Chondrocyte (in vitro differentiated cells): ENCODE measurements at places on chromosomes 6 and 20.

GRCh38 chr6:91288741-91289140, 701.9 kb upstream of the MAP3K7 start:
- no peak for DNase-seq

- DNase-seq, result no peak
Observed at GRCh38 chr6:43268355-43268700, 25.0 kb downstream of the TTBK1 start.

DNA sequence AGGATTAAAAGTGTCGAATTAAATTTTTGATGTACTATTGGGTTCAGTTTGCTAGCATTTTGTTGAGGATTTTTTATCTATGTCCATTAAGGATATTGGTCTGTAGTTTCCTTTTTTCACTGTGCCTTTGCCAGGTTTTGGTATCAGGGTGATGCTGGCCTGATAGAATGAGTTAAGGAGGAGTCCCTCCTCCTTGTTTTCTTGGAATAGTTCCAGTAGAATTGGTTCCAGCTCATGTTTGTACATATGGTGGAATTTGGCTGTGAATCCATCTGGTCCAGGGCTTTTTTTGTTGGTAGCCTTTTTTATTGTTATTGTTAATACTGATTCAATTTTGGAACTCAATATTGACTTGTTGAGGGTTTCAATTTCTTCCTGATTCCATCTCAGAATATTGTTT, 141.8 kb downstream of the SIM1 start:
- DNase-seq, result no peak

GRCh38 chr6:87251225-87251624, 71.2 kb upstream of the SMIM8 start:
- no peak for DNase-seq

GRCh38 chr6:348860-349396, 42.6 kb upstream of the IRF4 start:
- peak; percentile 96 for DNase-seq

DNA sequence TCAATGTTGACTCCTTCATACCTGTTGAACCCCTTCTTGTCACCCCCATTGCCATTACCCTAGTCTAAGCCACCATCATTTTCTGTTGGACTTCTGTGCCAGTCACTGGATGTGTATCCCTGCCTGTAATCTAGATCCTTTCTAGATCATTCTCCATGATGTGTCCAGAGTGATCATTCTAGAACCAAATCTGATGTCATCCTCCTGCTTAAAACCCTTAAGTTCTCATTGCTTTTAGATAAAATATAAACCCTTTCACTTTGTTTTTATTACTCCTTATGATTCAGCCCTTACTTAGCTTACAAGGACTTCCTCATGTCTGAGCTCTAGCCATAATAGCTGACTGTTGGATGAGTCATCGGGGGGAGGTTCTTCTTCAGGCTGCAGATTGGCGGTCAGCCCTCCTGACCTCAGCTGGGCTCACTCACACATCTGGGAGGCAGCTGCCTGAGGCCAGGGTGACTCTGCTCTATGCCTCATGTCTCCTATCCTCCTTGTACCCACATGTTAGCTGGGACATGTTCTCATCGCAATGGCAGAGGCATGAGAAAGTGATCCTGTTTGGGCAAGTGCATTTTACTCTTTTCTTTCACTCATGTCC, 287.6 kb downstream of the ESR1 start:
- DNase-seq, result no peak

GRCh38 chr6:144582939-144583613, 297.9 kb downstream of the UTRN start:
- no peak for DNase-seq
